Epithelial cell of prostate (primary cell): ENCODE measurements at places on chromosomes 2 and 18.

- no peak for DNase-seq
Measured at GRCh38 chr18:40904295-40904694, 1050.7 kb upstream of the PIK3C3 start.

DNA sequence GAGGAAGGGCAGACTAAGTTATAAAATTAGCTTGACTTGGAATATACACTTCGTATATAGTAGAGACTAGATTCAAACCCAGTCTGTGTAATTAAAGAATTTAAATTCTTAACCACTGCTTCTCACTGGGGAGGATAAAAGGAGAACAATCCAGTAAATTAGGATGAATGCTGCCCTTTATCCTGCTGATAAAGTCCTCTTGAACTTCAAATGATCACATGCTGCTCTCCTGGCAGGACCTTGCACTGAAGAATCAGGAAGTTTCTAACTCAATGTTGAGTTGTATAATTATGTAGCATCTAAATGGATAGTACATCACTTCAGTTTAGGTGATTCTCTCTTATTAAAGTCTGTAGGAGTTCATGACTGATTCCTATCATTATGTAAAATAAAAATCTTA is 1179.7 kb downstream of the DSC3 start:
- DNase-seq = no peak

- DNase-seq = no peak
Measured at GRCh38 chr2:69645031-69645431, 1.5 kb upstream of the AAK1 start.

DNA sequence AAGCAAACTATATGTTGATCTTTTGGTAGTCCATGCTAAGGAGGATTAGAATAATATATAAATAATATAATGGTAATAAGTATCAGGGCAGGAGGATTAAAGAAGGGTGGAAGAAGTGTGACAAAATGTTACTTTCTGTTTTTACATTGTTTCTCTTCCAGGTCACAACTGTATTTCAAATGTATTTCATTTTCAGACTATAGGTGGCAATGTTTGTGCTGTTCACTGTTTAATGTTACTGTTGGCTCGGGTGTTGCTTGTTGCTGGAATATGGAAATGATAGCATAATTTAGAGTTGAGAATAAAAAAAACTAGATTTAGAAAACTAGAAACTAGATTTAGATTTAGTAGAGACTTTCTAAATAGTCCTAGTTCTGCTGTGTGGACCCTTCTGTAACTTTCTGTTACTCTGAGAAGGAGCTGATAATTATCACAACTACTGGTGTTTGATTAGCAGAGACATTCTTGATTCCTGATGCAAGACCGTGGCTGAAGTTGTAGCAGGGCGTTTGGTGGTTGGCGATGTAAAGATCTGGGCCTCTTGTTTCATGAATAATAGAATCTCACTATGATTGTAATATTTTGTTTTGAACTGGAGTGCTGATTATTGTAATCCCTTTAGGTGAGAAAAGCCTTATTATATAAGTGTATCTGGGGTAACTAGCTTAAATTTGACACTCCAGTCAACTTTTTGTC is 7.9 kb downstream of the NEDD4L start:
- no peak for DNase-seq

- DNase-seq = no peak
Measured at GRCh38 chr2:12325806-12326205, 390.9 kb upstream of the TRIB2 start.
